Body of pancreas (tissue), 4 donors: ENCODE measurements at places on chromosomes 7 and 10. TPM values are rescaled to one million over a fixed set of nuclear protein-coding genes. Genes with fewer than 3 reads are reported as not detected.

Gene TMEM273
- 9.3 TPM for total RNA-seq

Gene OPALIN
- not detected for total RNA-seq

Gene TFPI2
- total RNA-seq: 10.9 TPM

Gene TAS2R3
- not detected for total RNA-seq

Gene LIPF
- not detected for total RNA-seq

Gene PDE6C
- not detected for total RNA-seq

Gene PAX2
- total RNA-seq: not detected

- peak overlapping the region; percentile 32 for H3K27ac ChIP-seq
- peak overlapping the region; percentile 31 for H3K4me3 ChIP-seq
- H3K27me3 ChIP-seq: no peaks in the 10 kb centered on the region
- peaks cover 14% of the 10 kb centered on the region for H3K4me1 ChIP-seq
- peak; percentile 54 for DNase-seq
These were observed 128.2 kb downstream of the UBE2H start for GRCh38 chr7:129824291-129825208.

DNA sequence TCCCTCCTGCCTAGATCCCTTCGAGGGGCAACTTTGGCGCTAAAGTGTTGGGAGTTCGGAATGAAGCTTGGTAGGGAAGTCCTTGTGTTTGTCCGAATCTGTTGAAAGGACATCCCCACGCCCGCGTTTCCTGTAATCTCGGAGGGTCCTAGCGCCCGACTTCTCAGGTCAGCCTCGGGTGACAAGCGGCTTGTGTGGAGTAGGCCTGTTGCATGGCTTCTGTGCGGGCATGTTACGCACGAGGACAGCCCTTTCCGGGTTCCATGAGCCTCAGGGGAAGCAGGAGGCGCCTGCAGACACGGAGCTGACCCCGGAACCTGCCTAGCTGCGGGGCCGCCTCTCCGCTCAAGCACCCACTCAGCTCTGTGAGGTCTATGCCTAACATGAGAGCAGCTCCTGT is 28.4 kb upstream of the AP5Z1 start:
- DNase-seq: no peak
- H3K4me3 ChIP-seq: no peak overlapping the region
- peaks cover 40% of the 10 kb centered on the region for H3K4me1 ChIP-seq
- peak overlapping the region; percentile 88 for H3K27ac ChIP-seq

DNA sequence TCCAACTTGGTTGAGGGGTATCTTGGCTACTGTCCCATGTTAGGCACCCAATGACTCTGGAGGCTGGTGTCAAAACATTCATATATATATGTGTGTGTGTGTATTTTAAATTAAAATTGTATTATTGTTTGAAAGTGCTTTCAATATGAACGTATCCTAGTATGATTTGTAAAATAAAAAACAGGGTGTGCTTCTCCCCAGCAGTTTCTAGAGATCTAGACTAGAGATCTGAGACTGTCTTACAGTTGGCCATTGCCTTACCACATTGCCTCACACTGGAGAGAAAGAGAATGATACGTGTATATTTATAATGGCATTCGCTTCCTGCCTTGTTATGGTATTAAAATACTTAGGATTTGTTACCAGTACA is 1.2 kb downstream of the BAG3 start:
- H3K4me3 ChIP-seq: peak overlapping the region; percentile 81
- no peaks in the 10 kb centered on the region for H3K36me3 ChIP-seq
- H3K4me1 ChIP-seq: peaks cover 42% of the 10 kb centered on the region
- DNase-seq: no peak

GRCh38 chr10:128286141-128286761 is 160.0 kb upstream of the MKI67 start:
- H3K27me3 ChIP-seq: no peaks in the 10 kb centered on the region
- no peaks in the 10 kb centered on the region for H3K36me3 ChIP-seq
- no peak overlapping the region for H3K27ac ChIP-seq
- no peak overlapping the region for H3K4me3 ChIP-seq
- no peaks in the 10 kb centered on the region for H3K4me1 ChIP-seq

GRCh38 chr7:81705206-81705605 is 64.6 kb downstream of the HGF start:
- no peak for DNase-seq
- no peaks in the 10 kb centered on the region for H3K36me3 ChIP-seq
- H3K27ac ChIP-seq: no peak overlapping the region
- no peaks in the 10 kb centered on the region for H3K4me1 ChIP-seq
- H3K4me3 ChIP-seq: no peak overlapping the region

DNA sequence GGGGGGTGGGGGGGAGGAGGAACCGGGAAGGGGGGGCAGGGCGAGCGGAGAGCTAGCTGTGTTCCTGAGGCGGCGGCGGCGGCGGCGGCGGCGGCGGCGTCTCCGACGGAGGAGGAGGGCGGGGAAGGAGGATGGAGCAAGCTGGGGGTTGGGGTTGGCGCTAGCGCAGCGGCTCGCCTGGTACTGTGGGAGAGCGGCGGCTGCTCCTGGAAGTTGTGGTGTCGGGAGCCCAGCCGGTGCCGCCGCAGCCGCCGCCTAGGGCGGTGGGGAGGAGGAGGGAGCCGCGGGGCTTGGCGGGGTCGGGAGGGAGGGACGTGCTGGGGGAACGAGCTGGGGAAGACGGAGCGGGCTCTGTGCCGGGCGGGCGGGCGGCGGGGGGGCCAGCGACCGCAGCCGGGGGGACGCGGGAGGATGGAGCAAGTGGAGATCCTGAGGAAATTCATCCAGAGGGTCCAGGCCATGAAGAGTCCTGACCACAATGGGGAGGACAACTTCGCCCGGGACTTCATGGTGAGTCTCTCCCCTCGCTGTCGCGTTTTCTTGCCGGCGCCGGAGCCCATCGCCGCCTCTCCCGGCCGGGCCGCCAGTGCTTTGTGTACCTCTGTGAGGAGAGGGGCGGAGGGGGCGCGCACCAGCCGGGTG is at the start of gene PTPN12:
Gene PTPN12 (plus strand): TSS at position 160 of the 642 bp plus-strand sequence. CDS start 252 bp downstream, at position 412.
- no peaks in the 10 kb centered on the region for H3K27me3 ChIP-seq
- peaks cover 19% of the 10 kb centered on the region for H3K4me1 ChIP-seq
- DNase-seq: no peak
- no peaks in the 10 kb centered on the region for H3K36me3 ChIP-seq

GRCh38 chr7:101815826-101816594 is 1.4 kb upstream of the CUX1 start:
- no peak overlapping the region for H3K4me3 ChIP-seq
- no peaks in the 10 kb centered on the region for H3K36me3 ChIP-seq
- H3K27ac ChIP-seq: peak overlapping the region; percentile 77
- H3K4me1 ChIP-seq: peaks cover 20% of the 10 kb centered on the region
- no peaks in the 10 kb centered on the region for H3K27me3 ChIP-seq

DNA sequence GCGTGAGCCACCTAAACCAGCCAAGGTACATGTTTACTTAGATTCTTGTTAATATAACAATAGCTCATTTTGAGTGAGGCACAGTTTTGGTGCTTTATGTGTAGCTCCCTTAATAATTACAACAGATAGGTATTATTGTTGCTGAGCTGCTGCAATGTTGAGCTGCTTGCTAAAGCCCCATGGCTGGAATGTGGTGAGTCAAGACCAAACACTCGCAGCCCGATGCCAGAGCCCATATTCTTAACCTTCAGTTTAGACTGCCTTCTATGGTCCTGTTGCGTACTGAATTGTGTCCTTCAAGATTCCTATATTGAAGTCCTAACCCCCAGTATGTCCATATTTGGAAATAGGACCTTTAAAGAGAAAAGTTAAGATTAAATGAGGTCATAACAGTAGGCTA is 407.1 kb downstream of the NEBL start:
- H3K4me1 ChIP-seq: no peaks in the 10 kb centered on the region
- no peaks in the 10 kb centered on the region for H3K36me3 ChIP-seq
- no peak overlapping the region for H3K27ac ChIP-seq
- no peak for DNase-seq

GRCh38 chr7:29199776-29200175 is 5.2 kb downstream of the CHN2 start:
- H3K27ac ChIP-seq: no peak overlapping the region
- DNase-seq: no peak
- no peak overlapping the region for H3K4me3 ChIP-seq
- no peaks in the 10 kb centered on the region for H3K36me3 ChIP-seq

DNA sequence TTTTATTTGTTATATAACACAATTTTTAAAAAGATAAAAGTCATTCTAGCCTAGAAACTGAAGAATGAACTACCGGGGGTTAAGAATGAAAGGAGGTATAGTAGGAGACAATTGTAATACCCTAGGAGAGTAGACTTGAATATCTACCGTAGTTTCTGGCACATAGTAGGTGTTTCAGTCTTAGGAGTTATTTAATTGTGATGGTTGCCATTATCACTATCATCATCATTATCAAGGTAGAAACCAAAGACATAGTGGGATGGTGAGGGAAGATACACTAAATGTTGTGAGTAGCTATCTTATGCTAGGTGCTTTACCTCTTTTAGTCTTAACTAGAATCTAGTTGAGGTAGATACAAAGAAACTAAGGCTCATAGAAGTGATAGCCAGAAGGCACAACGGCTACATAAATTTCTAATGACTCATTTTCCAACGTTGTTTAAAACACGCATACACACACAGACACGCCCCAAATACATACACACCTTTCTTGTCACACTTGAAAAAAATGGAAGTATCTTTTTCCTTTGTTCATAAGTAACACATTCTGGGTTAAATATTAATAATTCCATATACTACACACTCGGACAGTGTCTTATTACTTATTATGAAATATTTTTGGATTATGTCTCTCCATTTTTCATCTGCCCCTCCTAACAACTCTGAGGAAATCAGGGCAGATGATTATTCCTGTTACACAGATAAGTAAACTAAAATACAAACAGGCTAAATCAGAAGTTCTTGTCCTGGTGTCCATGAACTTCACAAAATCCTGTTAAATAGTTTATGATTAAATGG is 2.0 kb upstream of the ANLN start:
- no peak overlapping the region for H3K4me3 ChIP-seq
- H3K36me3 ChIP-seq: no peaks in the 10 kb centered on the region
- H3K27me3 ChIP-seq: no peaks in the 10 kb centered on the region
- peaks cover 23% of the 10 kb centered on the region for H3K4me1 ChIP-seq
- DNase-seq: no peak

GRCh38 chr7:142097571-142097970 is 13.9 kb upstream of the MGAM2 start:
- DNase-seq: no peak
- no peak overlapping the region for H3K4me3 ChIP-seq
- no peak overlapping the region for H3K27ac ChIP-seq
- H3K4me1 ChIP-seq: no peaks in the 10 kb centered on the region

GRCh38 chr10:75623310-75624093 is 192.1 kb downstream of the LRMDA start:
- no peak overlapping the region for H3K27ac ChIP-seq
- no peak for DNase-seq
- H3K36me3 ChIP-seq: no peaks in the 10 kb centered on the region
- H3K27me3 ChIP-seq: no peaks in the 10 kb centered on the region
- H3K4me1 ChIP-seq: no peaks in the 10 kb centered on the region

- no peak overlapping the region for H3K4me3 ChIP-seq
- H3K27me3 ChIP-seq: no peaks in the 10 kb centered on the region
- H3K27ac ChIP-seq: no peak overlapping the region
- DNase-seq: no peak
- no peaks in the 10 kb centered on the region for H3K36me3 ChIP-seq
- peaks cover 3% of the 10 kb centered on the region for H3K4me1 ChIP-seq
These were observed 409.3 kb downstream of the PARD3 start for GRCh38 chr10:34405611-34406462.

- H3K27ac ChIP-seq: no peak overlapping the region
- H3K27me3 ChIP-seq: no peaks in the 10 kb centered on the region
- H3K4me3 ChIP-seq: no peak overlapping the region
- no peaks in the 10 kb centered on the region for H3K36me3 ChIP-seq
These were observed 386.2 kb downstream of the KCNMA1 start for GRCh38 chr10:77251297-77252013.

- DNase-seq: no peak
- H3K27me3 ChIP-seq: no peaks in the 10 kb centered on the region
- no peaks in the 10 kb centered on the region for H3K36me3 ChIP-seq
- no peak overlapping the region for H3K4me3 ChIP-seq
- H3K4me1 ChIP-seq: no peaks in the 10 kb centered on the region
These were observed 17.6 kb upstream of the VSIR start for GRCh38 chr10:71790749-71791440.

DNA sequence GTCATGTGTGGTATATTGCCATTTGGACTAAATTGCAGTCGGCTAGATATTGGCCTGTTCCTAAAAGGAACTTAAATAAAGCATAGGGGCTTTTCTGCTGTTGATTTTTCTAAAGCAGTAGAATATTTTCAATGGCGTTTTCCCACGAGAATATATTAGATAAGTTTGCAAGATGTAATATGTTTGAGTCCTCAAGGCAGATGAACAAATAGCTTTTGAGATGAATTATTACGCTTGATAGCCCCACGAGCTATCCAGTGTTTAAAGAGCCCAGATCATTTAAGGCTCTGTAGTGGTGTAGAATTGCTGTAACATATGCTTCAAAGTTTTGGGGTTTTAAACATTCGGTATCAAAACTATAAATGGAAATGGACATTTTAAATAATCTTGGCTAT is 2.9 kb downstream of the CELF2 start:
- no peak overlapping the region for H3K4me3 ChIP-seq
- H3K27ac ChIP-seq: no peak overlapping the region
- DNase-seq: no peak
- H3K27me3 ChIP-seq: peaks cover 5% of the 10 kb centered on the region
- H3K4me1 ChIP-seq: peaks cover 17% of the 10 kb centered on the region

DNA sequence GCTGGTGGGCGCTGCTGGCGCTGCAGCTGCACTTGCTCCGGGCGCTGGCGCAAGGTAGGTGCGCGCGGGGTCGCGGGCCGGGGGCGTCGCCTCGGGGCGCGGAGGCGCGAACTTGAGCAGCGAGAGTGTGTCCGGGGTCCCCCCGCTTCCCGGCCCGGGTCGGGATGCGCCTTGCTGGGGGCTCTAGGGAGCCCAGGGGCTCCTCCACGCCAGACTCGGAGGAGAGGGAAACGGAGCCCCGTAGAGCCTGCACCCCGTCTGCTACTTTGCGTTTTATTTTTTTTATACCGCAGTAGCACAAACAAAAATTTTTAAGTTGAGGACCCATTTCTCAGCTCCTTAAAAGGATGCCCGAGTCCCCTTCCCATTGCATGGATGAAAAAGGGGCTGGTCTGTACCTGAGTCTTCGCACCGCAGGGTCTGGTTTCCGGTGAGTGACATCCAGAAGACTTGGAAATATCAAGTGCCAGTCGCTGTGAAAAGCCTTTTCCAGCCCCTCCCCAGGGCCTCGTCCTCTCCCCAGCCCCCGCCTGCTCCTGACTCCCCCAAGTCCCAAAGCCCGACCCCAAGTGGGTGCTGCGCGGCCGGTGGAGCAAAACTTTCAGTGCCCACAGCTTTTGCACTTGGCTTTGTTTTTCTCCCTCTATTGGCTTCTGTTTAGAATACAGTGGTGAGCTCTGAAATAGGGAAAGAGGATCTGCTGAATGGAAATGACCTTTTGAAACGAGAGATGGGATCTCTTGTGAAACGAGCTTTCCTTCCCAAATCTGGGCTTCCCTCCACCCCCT is 973 bp downstream of the SDK1 start:
- H3K4me3 ChIP-seq: peak overlapping the region; percentile 58
- H3K4me1 ChIP-seq: peaks cover 19% of the 10 kb centered on the region
- H3K36me3 ChIP-seq: no peaks in the 10 kb centered on the region
- peak overlapping the region; percentile 66 for H3K27ac ChIP-seq
- DNase-seq: peak; percentile 16

- no peak overlapping the region for H3K27ac ChIP-seq
- H3K4me3 ChIP-seq: no peak overlapping the region
- no peak for DNase-seq
- H3K4me1 ChIP-seq: no peaks in the 10 kb centered on the region
- H3K27me3 ChIP-seq: no peaks in the 10 kb centered on the region
These were observed 33.2 kb upstream of the BAIAP2L1 start for GRCh38 chr7:98434087-98434486.
